Iris pigment epithelial cell (primary cell): ENCODE measurements at places on chromosomes 12 and 14.
A peak's percentile ranks its signal among the peaks of the same experiment; 100 is the strongest.

DNA sequence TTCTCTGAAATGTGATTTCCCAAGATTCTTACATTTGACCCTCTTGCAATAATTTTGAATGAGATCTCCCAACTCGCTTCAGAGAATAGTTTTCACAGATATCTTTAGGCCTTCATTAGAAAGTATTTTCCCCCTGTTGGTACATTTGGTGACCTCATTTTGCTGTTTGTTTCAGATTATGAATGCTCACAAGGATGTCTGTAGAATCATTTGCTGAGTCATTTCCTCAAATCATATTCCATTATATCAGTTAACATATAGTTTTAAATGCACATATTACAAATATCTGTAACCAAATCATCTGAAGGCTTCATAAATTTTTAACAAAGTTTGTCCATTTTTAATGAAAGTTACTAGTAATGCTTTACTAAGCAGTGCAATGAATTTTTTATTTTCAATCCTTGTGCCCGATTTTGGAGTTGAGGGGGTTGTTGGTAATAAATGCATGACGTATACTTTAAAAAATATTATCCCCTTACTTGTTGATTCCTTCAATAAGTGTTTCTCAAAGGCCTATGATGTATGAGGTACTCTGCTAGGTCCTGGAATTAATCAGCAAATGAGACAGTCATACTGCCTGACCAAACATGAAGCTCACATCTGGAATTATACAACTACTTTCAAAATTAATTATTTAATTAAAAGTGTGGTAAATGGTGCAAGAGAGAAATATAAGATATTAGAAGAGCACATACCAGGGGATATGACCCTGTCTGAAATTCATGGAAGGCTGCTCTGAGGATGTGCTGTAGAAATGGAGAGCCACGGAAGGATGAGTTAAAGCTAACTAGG, 126.9 kb upstream of the RAP1B start:
- DNase-seq, result peak; percentile 83

DNA sequence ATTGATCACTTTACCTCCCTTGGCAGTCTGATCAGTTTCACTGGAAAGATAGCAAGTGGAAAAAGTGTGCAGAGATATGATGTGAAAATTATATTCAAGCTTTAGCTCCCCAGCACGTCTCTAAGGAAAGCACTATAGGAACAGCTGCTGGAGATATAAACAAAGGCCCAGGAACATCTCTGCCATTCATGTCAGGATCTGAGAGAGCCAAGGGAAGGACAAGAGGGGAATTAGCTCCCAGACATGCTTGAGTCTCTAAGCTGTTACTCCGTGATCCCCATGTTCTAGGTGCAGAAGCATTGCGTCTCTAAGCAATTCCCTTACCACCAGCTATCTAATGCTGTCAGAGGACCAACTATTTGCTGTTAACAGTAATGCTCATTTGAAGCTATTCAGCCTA, 700.2 kb downstream of the DIO2 start:
- DNase-seq, result no peak

DNA sequence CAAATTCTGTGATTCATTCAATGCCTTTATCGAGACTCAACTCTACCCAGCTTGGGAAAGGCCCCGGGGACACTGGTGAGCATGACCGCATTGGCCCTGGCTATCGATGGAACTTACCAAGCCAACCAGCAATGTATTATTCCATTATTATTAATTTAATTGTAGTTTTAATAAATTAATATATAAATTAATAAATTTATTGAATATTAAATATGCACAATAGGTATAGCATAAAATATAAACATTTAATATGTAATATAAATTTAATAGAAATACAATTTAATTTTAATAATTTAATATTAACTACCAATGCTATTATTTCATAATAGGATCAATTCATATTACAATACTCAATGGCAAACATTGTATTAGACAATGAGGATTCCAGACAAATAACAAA, 163.4 kb downstream of the DPF3 start:
- DNase-seq, result no peak

DNA sequence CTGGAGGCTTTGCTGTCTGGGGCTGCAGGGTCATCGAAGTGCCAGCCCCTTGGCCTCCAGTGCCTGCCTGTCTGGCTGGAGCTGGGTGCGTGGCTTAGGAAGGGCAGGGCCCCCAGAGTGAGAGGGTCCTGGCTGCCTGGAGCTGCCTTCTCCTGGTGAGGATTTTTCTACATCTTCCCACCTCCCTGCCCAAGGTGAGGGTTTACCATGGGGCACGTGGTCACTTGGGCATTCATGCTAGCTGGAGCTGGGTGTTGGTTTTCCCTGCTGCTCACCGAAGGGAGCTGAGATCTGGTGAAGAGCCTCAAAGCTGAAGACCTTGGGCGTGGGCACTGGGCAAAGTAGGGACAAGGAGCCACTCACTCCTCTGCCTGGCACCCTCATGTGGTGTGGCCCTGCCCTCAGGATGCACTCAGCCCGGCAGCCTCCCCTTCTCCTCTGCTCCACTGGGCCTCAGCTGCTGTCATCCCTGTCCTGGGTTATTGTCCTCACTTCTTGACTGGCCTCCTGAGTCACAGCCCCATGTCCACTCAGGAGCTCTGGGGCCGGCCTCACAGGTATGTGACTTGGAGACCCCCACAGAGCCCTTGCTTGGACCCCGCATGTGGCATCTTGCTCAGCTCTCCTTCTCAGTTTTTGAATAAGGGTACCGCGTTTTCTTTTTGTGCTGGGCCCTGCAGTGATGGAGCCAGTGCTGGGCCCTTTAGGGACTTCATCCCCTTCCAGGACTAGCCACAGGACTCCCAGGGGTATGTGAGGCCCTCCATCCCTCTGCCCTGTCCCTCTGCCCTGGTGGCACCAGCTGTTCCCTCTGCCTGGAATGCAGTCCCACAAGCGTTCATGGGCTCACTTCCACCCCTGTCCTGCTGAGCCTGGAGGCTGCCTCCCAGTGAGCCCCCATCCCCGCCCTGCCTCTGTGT, 1.6 kb downstream of the CEP170B start:
- DNase-seq, result no peak

- DNase-seq, result peak; percentile 80
Measured at GRCh38 chr14:85587151-85587711, 57.3 kb downstream of the FLRT2 start.
